ENCODE measurements at places on chromosomes 1 and 21.

GRCh38 chr1:81305997-81306452 is 494.7 kb upstream of the ADGRL2 start:
- DNase-seq: peak; percentile 59

- no peak for DNase-seq
Measured at GRCh38 chr1:241881440-241881839, 33.4 kb downstream of the EXO1 start.

DNA sequence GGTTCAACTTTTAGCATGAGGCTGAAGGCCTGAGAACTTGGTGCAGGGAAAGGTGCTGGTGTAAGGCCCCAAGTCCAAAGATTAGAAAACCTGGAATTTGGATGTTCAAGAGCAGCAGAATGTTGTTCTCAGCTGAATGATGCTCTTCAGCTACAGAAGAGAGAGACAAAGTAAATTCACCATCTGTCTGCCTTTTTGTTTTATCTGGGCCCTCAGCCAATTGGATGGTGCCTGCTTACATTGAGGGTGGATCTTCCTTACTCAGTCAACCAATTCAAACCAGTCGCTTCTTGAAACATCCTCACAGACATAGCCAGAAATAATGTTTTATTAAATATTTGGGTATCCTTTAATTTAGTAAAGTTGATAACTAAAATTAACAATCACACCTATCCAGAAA is 748.2 kb upstream of the ADAMTS5 start:
- no peak for DNase-seq

DNA sequence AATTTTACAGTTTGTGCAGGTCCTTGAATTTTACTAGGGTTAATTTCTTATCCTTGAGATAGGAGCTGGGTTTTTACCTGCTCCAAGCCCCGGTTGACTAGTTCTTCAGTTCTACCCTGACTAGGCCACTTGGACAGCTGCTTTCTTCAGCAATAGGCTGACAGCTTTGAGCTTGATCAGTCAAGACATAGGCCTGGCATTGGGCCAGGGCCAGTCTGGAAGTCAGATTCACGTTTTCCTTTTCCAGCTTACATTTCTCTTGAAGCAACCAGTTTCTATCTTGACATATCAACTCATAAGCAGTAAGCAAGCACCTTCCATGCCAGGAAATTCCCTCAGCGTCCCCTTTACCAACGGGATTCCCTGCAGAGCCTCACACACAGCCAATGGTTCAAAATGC is 63.7 kb upstream of the AJAP1 start:
- DNase-seq: no peak

GRCh38 chr1:33265780-33266605 is 9.7 kb downstream of the ZNF362 start:
- no peak for DNase-seq

GRCh38 chr1:97929874-97930851 is 9.3 kb upstream of the DPYD start:
- DNase-seq: no peak

Measured in astrocyte of the hippocampus (primary cell).